Heart left ventricle (tissue), 16 donors: ENCODE measurements at places on chromosomes 5 and 9. TPM values are rescaled to one million over a fixed set of nuclear protein-coding genes. Genes with fewer than 3 reads are reported as not detected.
A peak's percentile ranks its signal among the peaks of the same experiment; 100 is the strongest.

DNA sequence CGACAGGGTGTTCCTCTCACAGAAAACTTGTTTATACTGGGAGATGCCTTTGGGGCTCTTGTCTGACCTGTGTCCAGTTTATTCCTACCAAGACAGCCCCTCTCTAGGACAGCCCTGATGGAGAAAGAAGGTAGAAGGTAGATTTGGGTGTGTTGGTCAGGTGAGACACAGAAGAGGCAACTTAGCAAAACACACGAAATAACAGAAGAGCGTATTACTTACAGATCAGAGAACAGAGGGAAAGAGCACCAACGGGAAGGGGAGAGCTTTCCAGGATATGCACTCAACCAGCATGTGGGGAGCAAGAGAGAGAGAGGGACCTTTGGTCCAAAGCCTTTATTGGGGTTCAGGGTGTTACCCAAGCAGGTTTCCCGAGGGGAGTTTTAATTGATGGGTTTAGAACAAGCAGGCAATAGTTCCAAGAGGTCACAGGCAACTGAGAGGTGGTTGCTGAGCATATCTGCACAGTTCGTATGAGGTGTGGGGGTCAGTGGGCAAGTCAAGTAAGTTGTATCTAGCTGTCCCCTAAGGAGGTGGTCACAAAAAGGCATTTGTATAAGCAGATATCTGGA, 31.8 kb downstream of the BAAT start:
- DNase-seq, result no peak

- peak; percentile 25 for DNase-seq
Measured at GRCh38 chr5:56155992-56156584, 77.0 kb downstream of the ANKRD55 start.

The SMIM33 gene
- not detected for polyA plus RNA-seq

GRCh38 chr5:134568761-134569695, 43.6 kb downstream of the JADE2 start:
- DNase-seq, result peak; percentile 80

DNA sequence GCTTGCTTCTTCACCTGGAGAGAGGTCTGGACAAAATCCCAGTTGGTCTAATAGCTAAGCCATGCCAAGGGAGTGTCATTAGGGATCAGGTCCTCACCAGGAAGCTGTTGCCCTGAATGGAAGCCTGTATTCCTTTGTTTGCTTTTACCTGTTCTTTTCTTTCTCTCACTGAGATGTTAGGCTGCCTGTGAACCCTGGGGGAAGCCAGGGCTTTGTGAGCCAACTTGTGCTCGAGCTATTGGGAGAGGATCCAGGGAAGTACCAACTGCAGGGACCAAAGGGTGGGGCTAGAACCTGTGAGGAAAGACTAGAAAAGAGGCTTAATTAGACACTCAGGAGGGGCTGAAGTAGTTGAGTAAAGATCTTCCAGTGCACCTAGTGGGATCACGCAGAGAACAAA, 451.2 kb upstream of the TLE4 start:
- no peak for DNase-seq

- no peak for DNase-seq
Measured at GRCh38 chr5:58872670-58873273, 289.9 kb downstream of the RAB3C start.

DNA sequence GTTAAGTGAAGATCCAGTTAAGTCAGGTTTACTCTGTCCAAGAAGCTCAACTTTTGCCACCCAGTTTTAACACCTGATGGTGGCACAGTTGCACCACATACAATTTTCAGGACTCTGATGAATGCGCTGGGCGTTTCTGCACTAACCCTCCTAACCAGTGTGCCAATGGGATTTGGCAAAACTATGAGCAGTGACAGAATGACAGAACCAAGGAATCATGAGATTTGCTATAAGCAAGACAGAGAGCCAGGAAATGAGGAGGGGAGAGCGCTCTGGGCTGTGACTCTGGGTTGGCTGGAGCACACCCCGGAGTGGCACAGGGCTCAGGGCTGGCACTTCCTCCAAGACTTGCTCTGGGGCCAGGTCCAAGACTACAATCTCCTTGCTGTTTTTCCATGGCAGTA, 84.1 kb downstream of the SH3PXD2B start:
- no peak for DNase-seq
